T-helper 17 cell (primary cell): ENCODE measurements at places on chromosomes 11 and 22.
A peak's percentile ranks its signal among the peaks of the same experiment; 100 is the strongest.

DNA sequence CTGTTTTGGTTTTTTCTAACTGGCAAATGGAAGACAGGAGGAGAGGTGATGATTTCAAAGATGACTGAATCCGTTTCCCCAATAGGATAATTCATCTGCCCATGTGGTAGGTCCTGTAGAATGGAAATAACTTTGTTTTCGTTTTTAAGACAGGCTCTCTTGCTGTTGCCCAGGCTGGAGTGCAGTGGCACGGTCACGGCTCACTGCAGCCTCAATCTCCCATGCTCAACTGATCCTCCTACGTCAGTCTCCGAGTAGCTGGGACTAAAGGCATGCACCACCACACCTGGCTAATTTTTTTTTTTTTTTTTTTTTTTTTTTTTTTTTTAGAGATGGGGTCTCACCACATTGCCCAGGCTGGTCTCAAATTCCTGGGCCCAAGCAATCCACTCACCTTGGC is 77.4 kb upstream of the BIRC3 start:
- H3K36me3 ChIP-seq = peaks cover 2% of the 10 kb centered on the region
- no peak overlapping the region for H3K4me3 ChIP-seq
- H3K27me3 ChIP-seq = peaks cover 39% of the 10 kb centered on the region
- peaks cover 2% of the 10 kb centered on the region for H3K4me1 ChIP-seq
- no peak for DNase-seq
- H3K27ac ChIP-seq = no peak overlapping the region

- peak; percentile 39 for DNase-seq
- no peak overlapping the region for H3K27ac ChIP-seq
- H3K27me3 ChIP-seq = peaks cover 5% of the 10 kb centered on the region
- no peak overlapping the region for H3K4me3 ChIP-seq
- no peaks in the 10 kb centered on the region for H3K36me3 ChIP-seq
- H3K4me1 ChIP-seq = peaks cover 7% of the 10 kb centered on the region
Observed at GRCh38 chr11:67640021-67640757, 626 bp upstream of the TBX10 start.

GRCh38 chr11:64675450-64676260 is 47.3 kb downstream of the NRXN2 start:
- no peak overlapping the region for H3K4me3 ChIP-seq
- H3K27me3 ChIP-seq = peaks cover 86% of the 10 kb centered on the region
- DNase-seq = no peak
- H3K36me3 ChIP-seq = peaks cover 12% of the 10 kb centered on the region

- no peak for DNase-seq
- no peaks in the 10 kb centered on the region for H3K36me3 ChIP-seq
- peak overlapping the region; percentile 93 for H3K27ac ChIP-seq
- H3K4me3 ChIP-seq = peak overlapping the region; percentile 95
- H3K4me1 ChIP-seq = peaks cover 24% of the 10 kb centered on the region
Observed at GRCh38 chr11:93198215-93198845, 539 bp upstream of the SLC36A4 start.

DNA sequence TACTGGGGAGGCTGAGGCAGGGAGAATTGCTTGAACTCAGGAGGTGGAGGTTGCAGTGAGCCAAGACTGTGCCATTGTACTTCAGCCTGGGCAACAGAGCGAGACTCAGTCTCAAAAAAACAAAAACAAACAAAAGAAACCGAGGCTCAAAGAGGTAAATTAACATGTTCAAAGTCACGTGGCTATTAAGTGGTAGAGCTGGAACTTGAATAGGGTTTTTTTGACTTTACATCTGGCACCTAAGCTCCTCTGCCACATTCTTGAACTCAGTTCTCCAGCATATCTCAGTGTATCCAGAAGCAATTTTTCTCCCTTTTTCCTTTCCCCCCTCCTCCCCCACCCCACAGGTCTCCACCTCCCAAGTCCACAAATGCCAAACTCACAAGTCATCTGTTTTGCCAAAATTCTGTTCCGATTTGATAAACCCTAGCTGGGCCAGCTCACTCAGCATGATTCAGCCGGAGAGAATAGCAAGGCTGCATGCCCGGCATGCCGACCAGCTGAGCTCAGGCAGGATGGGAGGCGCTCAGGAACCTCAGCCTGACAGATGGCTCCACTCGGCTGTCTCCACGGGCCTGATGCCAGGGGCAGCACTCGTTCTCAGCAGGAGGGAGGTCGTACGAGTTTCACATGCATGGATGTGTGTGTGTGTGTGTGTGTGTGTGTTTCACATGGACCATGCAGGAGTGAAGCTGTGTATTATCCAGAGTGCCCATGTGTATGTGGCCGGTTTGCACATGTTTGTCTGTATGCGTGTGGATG is 63.2 kb upstream of the RRAS2 start:
- H3K27me3 ChIP-seq = no peaks in the 10 kb centered on the region
- peaks cover 2% of the 10 kb centered on the region for H3K4me1 ChIP-seq
- no peak overlapping the region for H3K4me3 ChIP-seq
- H3K36me3 ChIP-seq = peaks cover 2% of the 10 kb centered on the region
- no peak for DNase-seq

DNA sequence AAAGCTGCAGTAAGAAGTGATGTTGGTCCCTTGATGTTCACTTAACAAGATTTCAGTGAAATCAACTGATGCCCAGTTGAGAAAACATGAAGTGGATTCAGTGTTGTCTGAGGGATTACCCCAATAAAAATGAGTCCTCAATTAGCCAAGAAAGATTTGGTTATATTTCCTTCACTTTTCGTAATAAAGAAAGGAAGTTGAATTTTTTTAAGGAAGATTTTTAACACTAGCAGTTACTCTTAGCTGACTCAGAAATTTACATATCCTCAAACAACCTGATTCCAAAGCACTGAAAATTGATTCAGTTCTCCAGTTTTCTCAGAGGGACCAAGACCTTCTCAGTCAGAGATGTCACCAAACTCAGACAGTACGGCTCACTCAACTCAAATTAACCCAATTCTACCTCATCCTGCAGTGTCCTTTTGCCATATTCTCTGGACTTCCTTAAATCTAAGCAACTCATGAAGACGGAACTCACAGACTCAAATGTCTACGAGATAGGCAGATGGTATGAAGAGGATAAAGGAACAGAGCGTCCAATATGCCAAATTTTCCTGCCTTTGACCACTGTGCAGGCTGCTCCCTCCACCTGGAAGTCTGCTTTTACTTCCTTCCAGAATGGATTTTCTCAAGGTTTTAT is 22.8 kb downstream of the SLC5A4 start:
- H3K4me3 ChIP-seq = no peak overlapping the region
- peaks cover 3% of the 10 kb centered on the region for H3K4me1 ChIP-seq
- H3K27me3 ChIP-seq = peaks cover 45% of the 10 kb centered on the region
